ENCODE measurements at places on chromosomes 5 and 9.

- no peak for DNase-seq
Measured at GRCh38 chr9:128372188-128372641, 1.0 kb downstream of the URM1 start.

- no peak for DNase-seq
Measured at GRCh38 chr5:59732806-59733205, 160.7 kb downstream of the PDE4D start.

DNA sequence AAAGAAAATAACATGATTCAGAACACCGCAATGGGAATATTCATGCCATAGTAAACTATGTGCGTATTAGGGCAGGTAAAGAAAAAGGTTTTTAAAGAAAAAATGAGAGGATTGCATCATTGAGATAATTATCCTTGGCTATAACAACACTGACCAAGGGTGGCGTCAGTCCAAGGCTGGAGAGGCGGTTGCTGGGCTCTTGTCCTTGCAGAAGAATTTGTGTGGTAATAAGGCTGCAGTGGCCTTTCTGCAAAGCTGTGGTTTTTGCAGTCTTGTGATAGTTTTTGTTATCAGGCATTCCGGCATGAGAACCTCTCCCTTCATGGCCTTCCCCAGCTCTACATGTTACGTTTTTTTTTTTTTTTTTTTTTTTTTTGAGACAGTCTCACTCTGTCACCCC is 14.0 kb downstream of the BOD1 start:
- no peak for DNase-seq

DNA sequence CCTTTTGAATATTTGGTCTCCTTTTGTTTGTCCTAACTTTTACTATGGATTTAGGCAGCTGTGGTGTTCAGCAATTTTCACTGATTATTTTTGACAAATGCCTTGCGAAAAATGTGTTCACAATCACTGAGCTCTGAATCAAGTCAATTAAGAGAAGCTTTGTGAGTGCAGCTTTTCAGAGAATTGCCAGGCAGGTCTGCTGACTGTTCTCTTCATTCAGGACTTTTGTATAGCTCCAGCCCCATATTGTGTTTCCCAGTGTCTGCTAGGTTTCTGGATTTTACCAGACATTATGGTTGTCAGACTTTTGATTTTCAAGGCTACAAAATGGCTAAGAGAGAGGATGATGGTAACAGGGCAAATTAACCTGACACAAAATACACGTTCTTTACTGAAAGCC is 1055.9 kb downstream of the CDH18 start:
- DNase-seq = no peak

GRCh38 chr9:6443661-6444060 is 30.7 kb downstream of the UHRF2 start:
- no peak for DNase-seq

GRCh38 chr5:178110-178509 is 13.2 kb upstream of the LRRC14B start:
- DNase-seq = no peak

DNA sequence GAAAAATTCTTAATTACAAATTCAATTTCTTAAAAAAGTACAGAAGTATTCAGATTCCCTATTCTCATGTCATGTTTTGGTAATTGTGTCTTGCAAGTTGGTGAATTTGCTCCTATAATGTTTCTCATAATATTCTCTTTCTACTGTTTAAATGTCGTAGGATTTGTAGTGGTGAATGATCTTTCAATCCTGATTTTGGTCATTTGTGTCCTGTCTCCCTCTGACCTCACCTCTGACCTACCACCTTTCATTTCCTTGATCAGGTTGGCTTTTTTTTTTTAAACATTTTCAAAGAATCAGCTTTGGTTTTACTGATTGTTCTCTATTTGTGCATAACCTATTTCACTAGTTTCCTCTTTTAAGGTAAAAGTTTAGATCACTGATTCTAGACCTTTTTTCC is 102.6 kb downstream of the AUH start:
- DNase-seq = no peak

Measured in glutamatergic neuron (in vitro differentiated cells).